Neural crest cell (in vitro differentiated cells): ENCODE measurements at places on chromosomes 3 and 15. TPM values are rescaled to one million over a fixed set of nuclear protein-coding genes. Genes with fewer than 3 reads are reported as not detected.

DNA sequence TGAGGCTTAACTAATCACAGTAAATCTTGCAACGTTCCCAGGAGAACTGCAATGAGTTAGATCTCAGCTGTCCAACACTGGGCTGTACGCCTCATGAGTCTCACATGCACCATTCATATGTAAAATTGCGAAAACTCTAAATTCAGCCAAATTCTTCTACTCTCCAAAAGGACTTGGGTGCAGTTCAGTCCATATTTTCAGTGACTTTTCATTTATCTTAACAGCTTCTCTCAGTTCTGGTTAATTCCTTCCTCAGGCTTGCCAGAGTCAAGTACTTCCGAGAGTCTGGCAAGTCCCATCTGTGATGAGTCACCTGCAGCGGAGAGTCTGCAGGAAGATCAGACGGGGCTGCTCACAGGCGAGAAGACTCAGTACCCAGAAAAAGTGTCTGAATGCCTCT is 11.5 kb downstream of the CCDC80 start:
- no peak for DNase-seq

GRCh38 chr15:69881302-69881670 is 216.4 kb downstream of the TLE3 start:
- no peak for DNase-seq

DNA sequence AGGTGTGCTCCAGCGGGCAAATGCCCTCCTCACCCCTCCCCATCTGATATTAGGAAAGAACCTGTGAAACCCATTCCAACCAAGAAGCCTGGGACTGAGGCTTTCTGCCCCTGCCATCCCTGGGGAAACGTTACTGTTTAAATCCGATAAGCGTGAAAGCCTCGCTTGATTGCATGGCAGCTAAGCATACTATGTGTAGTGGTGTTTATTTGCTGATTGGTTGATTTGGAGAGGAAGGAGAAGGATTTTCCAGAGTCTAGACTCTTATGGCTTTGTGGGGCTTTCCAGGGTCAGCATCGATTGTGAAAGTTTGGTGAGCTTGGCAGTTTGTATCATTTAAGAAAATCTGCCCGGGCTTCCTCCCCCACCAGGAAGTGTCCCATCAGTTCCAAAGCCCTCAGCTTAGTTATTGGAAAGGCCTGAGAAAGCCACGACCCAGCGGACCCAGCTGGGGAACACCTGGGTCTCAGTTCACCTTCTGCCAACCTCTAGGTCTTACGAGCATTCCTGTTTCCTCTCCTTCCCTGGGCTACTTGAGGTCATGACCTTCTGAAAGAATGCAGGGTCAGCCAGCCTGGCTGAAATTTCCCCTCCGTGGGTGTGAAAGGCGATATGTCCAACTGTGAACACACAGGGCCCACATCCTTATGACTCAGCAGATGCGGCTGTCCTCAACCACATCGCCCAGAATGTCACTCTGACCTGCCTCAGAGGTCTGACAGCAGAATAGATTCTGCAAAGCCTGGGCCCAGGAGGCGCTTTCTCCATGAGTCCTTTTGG is 62.8 kb upstream of the HERC1 start:
- DNase-seq = no peak

DNA sequence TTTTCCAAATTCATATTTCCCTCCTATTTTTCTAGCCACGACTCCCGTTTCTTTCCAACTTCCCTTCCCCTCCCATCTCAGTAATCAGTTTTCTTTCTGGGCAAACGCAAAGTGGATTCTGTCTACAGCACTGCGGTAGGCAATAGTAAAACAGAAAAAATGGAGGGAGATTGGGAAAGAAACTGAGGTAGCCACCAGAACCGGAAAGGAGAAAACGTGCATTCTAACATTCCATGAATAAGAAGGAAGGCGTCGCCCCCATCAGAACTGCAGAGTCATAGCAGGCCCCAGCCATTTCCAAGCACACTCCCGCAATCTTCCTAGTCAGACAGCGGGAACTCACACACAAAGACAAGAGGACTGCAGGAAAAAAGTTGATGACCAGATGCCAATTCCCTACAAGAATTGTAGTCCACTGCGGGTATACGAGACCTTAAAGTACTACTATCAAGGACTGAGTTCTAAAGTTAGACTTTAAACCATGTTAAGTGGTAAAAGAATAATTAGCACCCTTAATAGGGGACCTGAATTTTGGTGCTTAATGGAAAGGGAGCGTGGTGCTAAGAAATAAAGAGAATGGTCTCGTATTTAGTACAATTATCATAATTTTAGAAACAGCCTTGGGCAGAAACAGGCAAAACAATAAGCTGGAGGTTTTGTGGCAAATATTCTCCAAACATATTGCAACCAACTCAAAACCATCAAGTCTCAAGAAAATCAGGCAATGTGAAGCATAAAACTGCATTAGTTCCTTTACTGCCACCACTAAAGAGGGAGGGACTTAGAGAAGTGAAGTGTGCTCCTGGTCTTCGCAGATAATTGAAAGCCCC is 1.4 kb downstream of the PFN2 start:
- peak; percentile 46 for DNase-seq

GRCh38 chr15:61248790-61249189 is 19.7 kb upstream of the RORA start:
- DNase-seq = no peak

- no peak for DNase-seq
Measured at GRCh38 chr3:153399636-153400035, 237.6 kb downstream of the RAP2B start.

SST gene
- total RNA-seq = 4.5 and 4.6 TPM in 2 replicates

MYZAP gene
- total RNA-seq = 0.28 TPM in 1 of 2 replicates, not detected in the other

ALDH1A2 gene
- total RNA-seq = 0.91 and 1.7 TPM in 2 replicates

IL12A gene
- total RNA-seq = 0.30 and 0.54 TPM in 2 replicates

ROPN1B gene
- 2.0 and 2.5 TPM in 2 replicates for total RNA-seq
